GM03348 (cell line): ENCODE measurements at places on chromosomes 16 and 17.

DNA sequence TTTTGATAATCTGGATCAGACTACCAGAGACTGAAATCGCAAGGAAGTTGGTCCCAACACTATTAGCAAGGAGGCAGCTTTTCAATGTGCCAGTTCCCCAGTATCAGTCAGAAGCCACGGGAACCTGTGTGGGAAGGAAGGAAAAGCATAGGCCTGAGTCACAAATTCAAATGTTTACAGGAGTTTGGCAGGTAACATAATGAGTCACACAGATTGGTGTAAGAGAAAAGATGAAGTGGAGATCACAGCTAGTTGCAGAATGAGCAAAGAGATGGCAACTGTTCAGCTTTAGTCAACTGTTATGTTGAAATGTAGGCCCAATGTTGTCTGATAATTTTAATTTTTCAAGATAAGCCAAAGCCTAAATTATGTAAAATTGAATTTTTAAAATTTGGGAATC is 28.1 kb upstream of the ITGA2B start:
- peak; percentile 42 for DNase-seq

- DNase-seq, result no peak
These were observed 2.7 kb upstream of the CDH11 start for GRCh38 chr16:65124596-65124995.

DNA sequence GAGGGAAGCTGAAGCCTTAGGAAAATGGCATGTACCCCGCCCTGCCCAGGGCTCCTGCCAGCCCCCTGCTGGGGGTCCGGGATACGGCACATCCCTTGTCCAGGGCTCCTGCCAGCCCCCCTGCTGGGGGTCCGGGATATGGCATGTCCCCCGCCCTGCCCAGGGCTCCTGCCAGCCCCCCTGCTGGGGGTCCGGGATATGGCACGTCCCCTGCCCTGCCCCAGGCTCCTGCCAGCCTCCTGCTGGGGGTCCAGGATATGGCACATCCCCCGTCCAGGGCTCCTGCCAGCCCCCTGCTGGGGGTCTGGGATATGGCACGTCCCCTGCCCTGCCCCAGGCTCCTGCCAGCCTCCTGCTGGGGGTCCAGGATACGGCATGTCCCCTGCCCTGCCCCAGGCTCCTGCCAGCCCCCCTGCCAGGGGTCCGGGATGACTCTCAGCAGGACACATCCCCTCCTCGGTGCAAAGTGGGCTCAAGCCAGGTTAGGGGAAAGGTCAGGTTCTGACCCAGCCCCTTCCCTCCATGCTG is 43.2 kb downstream of the RPH3AL start:
- DNase-seq, result no peak

DNA sequence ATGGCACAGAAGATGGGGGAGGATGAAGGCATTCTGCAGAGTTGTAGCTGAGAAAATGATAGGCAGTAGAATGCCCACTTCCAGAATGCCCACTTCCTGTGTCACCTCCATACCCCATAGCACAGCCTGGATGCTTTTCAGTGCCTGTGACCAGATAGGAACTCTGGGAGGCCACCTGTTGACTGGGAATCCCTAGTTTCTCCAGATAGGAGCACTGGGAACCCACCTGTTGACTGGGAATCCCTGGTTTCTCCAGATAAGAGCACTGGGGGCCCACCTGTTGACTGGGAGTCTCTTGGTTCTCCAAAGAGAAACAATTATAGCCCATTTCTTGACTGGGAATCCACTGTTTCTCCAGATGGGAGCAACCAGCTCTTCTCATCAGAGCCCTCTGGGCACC is 11.6 kb downstream of the CPHXL start:
- no peak for DNase-seq

DNA sequence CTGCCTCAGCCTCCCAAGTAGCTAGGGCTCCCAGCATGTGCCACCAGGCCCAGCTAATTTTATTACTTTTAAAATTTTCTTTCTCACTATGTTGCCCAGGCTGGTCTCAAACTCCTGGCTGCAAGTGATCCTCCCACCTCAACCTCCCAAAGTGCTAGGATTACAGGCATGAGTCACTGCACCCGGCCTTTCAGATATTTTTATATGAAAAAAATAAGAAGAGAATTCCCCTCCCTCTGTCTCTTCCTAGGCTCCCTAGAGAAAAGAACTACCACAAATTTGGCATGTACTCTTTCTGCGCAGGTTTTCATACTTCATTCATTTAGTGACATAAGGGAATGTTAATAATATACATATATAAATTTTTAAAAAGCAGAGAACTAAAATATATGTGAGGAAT is 21.7 kb upstream of the SMURF2 start:
- no peak for DNase-seq

DNA sequence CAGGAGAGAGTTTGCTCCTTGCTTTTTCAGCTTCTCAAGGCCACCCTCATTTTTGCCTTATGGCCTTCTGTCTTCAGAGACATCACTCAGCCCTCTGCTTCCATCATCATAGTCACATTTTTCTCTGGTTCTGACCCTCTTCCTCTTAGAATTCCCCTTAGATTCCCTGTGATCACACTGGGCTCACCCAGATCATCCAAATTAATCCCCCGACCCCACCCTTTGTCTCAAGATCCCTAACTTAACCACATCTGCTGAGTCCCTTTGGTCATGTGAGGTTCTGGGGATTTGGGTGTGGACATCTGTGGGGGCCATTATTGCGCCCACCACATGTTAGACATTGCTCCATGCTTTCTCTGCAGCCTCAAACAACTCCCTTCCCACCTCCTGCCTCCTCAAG is 323.4 kb downstream of the CPPED1 start:
- no peak for DNase-seq

DNA sequence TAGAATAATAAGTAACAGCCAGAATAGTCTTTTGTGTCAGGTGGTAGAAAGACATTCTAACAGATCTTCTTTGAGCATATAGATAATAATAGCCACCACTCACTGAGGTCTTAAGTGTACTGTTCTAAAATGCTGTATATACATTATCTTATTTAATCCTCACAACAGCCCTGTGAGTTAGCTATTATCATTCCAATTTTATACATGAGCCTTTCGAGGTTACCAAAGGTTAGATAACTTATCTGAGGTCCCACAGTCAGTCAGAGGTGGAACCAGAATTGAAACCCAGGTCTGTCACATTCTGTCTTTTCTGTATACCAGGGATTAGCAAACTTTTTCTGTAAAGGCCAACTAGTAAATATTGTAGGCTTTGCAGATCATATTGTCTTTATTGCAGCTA is 23.2 kb downstream of the REXO5 start:
- no peak for DNase-seq

DNA sequence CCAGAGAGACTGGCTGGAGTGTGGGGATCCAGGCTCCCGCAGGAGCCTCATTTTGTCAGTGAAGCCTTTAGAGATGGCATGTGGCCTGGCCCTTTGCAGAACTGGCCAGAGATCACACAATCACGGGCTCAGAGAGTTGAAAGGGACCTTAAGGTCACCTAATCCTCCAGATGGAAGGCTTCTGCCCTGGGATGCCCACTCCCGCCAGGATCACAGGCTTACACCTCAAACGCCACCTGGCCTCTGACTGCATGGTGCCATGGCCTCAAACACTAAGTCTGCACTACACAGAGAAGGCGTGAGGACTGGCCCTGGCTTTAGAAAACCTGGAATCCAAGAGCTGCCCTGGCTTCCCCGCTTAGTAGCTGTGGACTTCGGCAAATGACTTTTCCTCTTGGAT is 306.8 kb upstream of the CCL2 start:
- no peak for DNase-seq

DNA sequence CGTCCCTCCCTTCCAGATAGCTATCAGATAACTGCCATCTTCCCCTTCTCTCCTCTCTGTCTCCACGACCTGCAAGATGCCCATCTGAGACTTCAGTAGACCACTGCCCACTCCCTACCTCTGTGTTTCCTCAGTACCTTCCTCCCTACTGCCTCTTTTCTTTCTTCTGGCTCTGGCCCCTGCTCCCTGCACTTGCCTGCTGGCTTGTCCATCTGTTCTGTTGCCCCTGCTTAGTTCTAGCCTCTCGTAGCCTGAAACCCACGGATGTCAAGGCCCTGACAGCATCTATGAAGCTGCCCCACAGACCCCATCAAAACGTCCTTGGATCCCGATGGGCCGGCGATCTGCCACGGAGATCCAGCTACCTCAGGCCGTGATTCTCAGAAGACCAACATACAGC is 53.0 kb downstream of the ELAC2 start:
- DNase-seq, result no peak

- no peak for DNase-seq
These were observed 236.3 kb downstream of the SEC14L1 start for GRCh38 chr17:77376795-77377709.

DNA sequence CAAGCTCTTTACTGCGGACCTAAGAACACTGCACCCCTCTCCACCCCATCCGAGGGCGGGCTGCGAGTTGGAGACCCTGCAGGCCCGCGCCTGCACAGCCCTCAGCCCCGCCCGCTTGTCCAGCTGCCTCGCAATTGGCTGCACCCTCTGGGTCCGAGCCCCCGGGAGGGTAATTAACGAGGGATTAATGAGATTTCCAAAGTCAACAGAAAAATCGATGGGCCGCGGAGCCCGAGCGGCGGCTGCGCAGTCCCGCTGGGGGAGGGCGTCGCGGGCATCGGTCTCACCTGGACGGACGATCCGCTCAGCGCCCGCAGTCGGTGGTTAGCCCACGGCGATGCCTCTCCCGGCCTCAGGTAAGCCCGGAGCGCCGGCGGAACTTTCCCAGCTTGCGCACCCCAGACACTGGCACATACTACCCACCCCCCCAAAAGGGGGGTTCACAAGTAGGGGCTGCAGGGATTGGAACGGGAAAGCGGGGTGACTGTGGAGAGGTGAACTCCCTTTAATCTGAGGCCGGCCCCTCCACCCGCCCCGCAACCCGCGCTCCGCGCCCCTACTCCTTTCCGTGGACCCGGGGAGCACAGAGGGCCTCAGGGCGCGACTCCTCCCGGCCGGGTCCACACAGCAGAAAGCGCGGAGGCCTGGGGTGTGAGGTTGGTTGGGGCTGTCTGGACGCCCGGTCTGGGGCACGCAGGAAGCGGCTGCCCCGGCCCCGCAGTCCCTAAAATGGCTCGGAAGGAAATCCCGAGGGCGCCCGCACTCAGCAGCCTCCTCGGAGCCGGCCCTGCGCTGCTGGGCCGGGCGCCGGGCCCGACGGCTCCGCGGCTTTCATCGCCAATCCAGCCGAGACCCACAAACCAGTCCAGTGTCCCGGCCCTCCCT is at the start of gene OTOP3:
Gene OTOP3 (plus strand): TSS at position 314 of the 885 bp plus-strand sequence. CDS start 24 bp downstream, at position 338.
- DNase-seq, result no peak

GRCh38 chr16:82368041-82368440 is 198.0 kb upstream of the MPHOSPH6 start:
- peak; percentile 56 for DNase-seq

DNA sequence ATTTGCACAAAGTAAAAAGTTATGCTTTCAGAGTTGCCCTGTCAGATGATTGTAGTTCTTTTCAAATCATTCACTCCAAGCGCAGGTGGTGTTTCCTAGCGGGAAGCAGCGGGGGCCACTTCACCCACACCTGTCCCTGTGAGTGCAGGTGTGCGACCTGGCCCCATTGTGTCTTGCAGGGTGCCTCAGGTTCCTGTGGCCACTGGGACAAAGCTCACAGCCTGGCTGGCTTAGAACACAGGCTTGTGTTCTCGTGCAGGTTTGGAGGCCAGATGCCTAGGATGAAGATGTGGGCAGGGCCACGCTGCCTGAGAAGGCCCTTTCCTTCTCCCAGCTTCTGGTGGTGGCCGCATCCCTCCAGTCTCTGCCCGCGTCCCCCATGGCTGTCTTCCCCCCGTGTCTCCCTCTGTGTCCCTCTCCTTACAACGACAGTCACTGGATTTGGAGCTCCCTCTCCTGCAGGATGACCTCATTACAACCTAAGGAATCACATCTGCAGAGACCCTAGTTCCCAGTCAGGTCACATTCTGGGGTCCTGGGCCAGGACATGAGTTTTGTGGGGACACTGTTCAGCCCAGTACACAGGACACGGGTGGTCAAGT is 90.5 kb downstream of the NPIPB11 start:
- no peak for DNase-seq

- no peak for DNase-seq
These were observed 3.0 kb upstream of the ZNF213 start for GRCh38 chr16:3131755-3132377.

GRCh38 chr17:59329176-59330052 is 2.0 kb upstream of the YPEL2 start:
- DNase-seq, result peak; percentile 85

- no peak for DNase-seq
These were observed 532.3 kb upstream of the PSMD7 start for GRCh38 chr16:73764321-73764720.

GRCh38 chr17:16467044-16467443 is 24.9 kb downstream of the LRRC75A start:
- no peak for DNase-seq

GRCh38 chr17:40347319-40348135 is 17.0 kb downstream of the GJD3 start:
- DNase-seq, result no peak
